GM19239 (cell line): ENCODE measurements at places on chromosomes 7 and 10.

DNA sequence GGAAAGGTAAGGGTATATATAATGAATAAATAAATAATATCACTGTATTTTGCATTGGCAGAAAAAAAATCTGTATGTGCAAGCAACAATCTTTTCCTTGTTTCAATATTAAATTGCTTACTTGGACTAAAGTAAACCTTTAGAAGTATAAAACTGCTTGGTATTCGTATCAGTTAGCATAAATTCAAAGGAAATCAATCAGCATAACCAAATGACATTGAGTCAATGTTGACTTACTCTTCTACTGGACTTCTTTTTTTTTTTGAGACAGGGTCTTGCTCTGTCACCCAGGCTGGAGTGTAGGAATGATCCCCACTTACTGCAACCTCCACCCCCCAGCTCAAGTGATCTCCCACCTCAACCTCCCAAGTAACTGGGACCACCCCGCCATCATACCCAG lies 42.3 kb upstream of the KMT2C start:
- no peak for DNase-seq

DNA sequence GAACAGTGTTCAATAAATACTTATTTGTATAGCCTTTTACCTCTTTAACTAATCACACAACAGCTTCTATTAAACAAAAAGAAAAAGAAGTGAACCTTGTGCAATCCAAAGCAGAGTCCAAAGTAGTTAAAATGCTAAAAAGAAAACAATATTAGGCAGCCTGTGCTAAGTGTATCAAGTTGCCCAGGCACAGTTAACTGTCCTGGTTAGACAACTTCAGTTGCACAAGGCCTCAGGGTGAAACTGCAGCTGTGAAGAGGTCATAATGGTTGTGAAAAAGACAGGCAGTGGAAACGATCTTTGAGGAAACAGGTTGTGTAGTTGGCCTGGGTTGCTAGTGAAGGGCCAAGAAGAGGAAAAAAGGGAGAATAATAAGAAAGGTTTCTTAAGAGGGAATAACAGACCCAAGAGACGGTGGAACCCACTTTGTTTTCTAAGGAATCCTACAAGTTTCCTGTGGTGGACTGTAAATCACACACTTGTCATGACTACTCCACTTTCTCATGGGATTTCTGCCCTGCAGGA lies 6.0 kb upstream of the CROT start:
- DNase-seq: no peak

GRCh38 chr10:44952779-44953231 lies 6.8 kb upstream of the RASSF4 start:
- no peak for DNase-seq

DNA sequence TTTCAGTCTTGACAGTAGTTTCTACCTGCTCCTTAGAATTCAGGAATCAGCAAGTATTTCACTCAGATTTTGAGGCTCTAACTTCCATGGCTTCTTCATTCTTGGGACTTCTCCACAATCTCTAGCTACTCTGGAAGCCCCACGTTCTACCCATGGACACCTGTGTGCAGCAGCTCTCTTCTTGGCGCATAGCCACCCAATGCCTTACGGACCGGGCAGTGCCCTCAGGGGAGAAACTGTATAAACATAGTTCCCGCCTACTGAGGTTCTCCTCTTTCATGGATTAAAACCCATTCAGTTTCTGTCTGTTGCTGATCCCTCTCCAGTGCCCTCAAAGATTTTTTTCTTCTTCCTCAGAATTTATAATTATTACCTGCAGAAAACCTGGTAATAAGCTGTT lies 177.1 kb downstream of the SORCS1 start:
- DNase-seq: no peak

DNA sequence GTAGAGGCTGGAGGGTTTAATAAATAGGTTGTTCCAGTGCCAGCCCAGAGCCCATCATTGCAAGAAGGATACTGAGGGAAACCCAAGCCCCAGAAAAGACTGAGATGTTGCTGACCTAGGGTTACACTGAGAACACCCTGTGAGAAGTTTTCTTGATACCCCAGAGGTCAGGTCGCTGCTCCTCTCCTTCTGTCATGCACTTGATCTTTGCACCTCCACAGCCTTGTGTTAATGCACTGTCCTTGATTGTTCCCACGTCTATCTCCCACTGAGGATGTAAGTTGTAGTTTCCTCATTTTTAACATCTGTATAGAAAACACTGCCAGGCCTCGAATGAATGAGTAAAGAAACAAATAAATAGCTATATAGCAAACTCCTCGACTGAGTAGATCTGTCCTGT lies 195.3 kb upstream of the AHR start:
- no peak for DNase-seq

- no peak for DNase-seq
Measured at GRCh38 chr7:19353180-19353579, 208.0 kb upstream of the FERD3L start.

GRCh38 chr10:124737708-124738107 lies 6.5 kb downstream of the FAM53B start:
- no peak for DNase-seq

DNA sequence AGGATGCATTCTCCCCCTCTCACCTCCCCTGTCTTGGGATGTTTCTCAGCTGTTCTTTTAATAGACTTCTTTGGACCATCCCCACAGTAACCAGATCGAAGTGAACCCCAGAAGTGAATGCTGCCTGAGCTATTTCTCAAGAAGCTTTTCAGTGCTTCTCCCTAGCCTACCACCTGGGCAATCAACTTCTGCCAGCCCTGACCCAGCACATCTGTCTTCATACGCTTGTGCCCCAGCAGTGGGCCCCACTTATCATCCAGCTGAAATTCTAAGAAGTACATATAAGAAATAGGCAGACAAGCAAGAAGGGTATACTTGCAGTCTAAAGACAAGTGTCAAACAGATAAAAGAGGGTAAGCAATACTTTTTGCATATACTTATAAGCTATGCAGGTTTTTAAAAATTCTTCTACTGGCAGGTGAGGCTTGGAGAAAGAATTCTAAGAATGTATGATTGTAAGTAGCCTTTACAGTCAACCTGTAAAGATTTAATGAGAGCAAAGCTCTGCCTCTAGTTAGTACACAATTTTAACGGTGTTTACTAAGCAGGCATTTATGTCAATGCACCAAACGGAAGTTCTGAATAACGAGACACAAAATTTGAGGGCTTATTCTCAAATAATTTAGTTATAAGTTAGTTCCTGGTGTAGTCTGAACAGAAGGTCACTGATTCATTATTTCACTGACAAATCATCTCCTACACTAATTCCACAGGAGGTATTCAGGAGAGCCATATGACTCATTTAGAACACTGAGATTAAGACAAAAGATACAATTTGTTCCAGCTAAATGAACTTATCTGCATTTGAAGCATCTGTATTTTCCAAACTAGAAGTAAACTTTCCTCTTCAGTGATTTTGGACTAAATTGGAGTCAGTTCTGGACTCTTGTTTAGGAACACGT lies 83.3 kb downstream of the RNLS start:
- DNase-seq: no peak

- DNase-seq: peak; percentile 16
Measured at GRCh38 chr10:28179006-28179742, 123.7 kb downstream of the MPP7 start.

- no peak for DNase-seq
Measured at GRCh38 chr10:79136236-79137005, 67.7 kb downstream of the ZMIZ1 start.

- DNase-seq: no peak
Measured at GRCh38 chr7:135971366-135971725, 5.8 kb downstream of the MTPN start.

GRCh38 chr7:5238500-5238899 lies 44.2 kb upstream of the SLC29A4 start:
- no peak for DNase-seq

DNA sequence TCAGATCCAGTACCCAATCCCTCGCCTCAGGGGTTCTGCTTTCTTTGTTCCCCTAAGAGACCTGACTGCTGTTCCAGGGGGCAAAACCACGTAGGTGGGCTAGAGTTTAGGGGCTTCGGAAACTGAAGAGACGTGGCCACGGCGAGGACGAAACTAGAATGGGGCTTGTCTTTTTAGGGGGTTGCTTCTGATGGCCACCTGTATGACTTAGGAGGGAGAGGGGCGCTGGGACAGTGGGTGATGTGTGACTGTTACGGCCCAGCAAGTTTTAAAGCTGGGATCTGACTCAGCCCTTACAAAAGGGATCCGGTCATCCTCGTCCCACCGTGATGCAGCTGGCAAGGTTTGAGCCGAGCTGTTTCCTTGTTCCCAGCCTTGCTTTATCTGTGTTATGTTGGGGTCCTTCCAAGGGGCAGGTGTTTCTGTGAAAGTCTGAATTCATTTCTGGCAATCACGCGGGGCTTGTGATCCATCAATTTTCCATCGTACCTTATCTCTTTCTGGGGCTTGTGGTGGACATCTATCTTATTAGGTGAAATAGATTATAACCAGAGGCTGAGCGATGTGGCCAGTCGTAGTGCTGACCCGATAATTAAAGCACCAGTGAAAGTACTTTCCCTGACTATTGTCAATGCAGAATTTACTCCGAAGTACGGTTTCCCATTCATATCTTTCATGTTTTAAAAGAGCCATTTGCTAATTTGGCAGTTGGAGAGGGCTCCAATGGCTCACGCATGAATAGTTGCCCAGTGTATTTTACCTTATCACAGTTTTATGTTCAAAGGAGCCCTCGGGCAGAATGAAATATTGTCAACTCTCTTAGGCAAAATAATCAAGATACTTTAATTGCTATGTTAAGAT lies 830 bp downstream of the MET start:
- no peak for DNase-seq

DNA sequence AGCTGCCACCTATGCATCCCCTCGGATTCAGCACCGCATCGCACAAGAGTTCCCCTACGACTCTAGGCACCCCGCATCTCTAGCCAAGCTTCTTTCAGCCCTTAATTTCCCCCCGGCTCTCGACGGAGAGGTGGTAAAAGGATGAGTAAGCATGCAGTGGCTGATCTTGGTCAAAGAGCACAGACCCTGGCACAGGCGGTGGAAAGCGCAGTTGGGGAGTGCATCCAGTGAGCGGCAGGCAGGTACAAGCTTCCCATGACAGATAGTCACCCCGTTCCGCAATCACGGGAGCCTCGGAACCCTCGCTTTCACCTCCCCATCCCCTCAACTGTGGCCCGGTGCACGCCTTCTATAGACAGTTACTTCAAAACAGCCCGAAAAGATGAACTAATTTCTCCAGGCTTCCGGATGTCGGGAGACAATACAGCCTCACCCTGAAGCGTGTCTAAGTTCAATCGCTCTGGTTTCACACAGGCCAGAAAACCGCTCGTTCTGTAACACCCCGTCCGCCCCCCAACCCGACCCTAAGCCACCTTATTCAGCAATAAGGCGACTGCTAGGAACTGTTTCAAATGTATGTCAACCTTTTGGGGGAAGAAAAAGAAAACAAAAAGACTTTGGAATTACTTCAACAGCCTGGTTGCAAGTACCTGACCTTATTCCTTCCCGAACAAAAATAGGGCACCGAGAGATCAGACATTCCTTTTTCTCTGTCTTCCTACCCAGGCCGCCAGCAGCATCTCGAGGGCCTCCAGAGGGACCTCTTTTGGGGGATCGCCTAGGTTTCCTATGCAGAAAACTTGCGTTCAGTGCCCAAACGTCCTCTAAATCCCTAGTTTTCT lies 1.4 kb downstream of the RHEB start:
- no peak for DNase-seq

DNA sequence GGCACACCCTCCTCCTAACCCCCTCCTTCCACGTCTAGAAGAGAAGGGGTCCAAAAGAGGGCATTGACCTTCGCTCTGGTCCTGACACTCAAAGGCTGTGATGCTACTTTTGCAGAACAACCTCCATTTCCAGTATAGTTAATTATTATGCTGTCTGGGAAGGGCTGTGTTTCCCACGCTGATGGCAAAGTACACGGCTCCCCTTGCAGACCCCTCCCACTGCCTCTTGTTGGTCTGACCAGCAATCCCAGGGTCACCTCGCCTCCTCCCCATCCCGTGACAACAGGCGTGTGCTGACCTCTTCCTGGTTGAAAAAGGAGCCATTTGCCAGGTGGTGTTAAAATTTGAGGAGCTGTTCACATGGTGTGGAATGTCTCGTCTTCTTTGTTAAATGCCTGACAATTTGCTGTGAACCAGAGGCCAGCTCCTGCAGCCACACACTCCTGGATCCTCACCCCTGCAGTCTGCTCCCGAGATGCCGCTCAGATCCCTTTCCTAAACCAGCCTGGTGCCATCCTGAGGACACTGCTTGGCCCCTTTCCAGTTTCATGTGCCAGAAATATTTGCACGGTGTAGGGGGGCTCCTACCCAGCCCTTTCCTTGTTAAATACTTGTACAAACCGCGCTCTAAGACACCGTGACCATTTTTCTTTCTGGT lies 321.7 kb downstream of the WDR37 start:
- no peak for DNase-seq

GRCh38 chr10:91552274-91553095 lies 80.4 kb downstream of the PPP1R3C start:
- no peak for DNase-seq

DNA sequence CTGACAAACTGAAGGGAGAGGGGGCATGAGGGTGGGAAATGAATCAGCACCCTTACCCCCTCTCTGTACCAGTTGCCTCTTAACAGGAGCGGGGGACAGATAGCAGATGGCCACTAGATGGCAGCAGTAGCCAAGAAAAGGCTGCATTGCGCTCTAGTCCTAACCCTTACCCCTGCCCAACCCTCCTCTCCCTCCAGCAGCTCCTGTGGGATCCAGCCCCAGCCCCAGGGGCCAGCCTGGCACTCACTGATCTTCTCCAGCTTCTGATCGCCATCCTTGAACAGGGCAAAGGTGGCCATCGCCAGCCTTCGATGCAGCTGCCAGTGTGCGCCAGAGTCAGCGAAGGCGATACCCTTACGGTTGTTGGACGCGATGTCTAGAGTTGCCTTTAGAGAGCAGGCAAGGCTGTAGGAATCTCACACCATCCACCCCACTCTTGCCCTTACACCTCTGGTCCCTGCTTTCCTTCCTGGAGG lies 2.2 kb downstream of the CYP17A1 start:
- peak; percentile 70 for DNase-seq

- no peak for DNase-seq
Measured at GRCh38 chr10:107859065-107859464, 694.6 kb upstream of the SORCS1 start.

DNA sequence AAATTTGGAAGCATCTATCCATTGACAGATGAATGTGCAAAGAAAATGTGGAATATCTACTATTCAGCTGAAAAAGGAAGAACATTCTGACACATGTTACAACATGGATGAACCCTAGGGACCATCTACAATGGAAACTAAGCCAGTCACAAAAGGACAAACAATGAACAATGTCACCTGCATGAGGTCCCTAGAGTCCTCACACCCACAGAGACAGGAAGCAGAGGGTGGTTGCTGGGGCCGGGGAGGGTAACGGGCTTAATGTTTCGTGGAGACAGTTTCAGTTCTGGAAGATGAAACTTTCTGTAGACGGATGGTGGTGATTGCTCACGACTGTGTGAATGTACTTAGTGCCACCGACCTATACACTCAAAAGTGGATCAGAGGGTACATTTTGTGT lies 282.9 kb downstream of the ADARB2 start:
- peak; percentile 76 for DNase-seq

DNA sequence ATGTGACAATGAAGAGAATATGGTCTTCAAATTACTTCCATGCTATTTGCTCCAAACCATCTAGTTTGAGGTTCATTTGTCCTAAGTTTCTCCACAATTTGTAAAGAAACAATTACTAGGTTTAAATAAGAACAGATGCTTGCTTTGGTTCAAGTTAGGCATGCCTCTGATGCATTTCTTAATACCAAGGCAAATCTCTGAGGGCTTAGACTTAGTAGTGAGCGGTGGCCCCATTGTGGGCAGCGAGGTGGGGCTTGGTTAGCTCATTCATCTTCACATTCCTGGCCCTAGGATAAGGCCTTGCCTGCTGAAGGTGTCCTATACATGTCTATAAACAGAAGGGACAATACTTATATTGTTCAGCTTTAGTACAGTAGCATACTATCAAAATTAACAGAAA lies 52.4 kb upstream of the RHEB start:
- no peak for DNase-seq

- no peak for DNase-seq
Measured at GRCh38 chr10:43120929-43121314, 17.3 kb upstream of the CSGALNACT2 start.
